Psoas muscle (tissue), 8 donors: ENCODE measurements at places on chromosomes 13 and 19. TPM values are rescaled to one million over a fixed set of nuclear protein-coding genes. Genes with fewer than 3 reads are reported as not detected.
A peak's percentile ranks its signal among the peaks of the same experiment; 100 is the strongest.

GRCh38 chr13:44273991-44274770 lies 99.4 kb upstream of the SERP2 start:
- H3K4me3 ChIP-seq = peak overlapping the region; percentile 19
- H3K27ac ChIP-seq = peak overlapping the region; percentile 71
- no peak for DNase-seq
- peaks cover 38% of the 10 kb centered on the region for H3K4me1 ChIP-seq

GRCh38 chr13:99059498-99060075 lies 81.7 kb upstream of the DOCK9 start:
- no peaks in the 10 kb centered on the region for H3K4me1 ChIP-seq
- no peaks in the 10 kb centered on the region for H3K36me3 ChIP-seq
- H3K27me3 ChIP-seq = no peaks in the 10 kb centered on the region
- H3K27ac ChIP-seq = no peak overlapping the region
- no peak overlapping the region for H3K4me3 ChIP-seq

DNA sequence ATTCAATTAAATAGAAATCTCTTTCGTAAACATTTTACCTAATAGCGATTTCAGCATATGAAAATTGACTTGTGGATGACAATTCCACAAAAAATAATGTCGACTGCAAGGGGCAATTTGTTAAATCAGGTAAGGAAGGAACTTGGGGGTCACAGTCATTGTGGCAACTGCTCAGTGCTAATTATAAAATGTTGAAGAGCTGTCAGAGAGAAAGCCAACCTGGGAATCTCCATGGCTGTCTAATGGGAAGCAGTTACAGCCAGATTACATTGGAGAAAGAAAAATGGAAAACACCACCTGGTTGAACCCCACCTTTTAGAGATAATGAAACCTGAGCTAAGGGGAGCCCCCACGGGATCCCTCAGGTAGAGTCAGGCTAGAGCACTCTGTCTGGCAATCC lies 373.9 kb downstream of the FOXO1 start:
- H3K4me1 ChIP-seq = no peaks in the 10 kb centered on the region
- no peak overlapping the region for H3K4me3 ChIP-seq
- DNase-seq = no peak
- no peaks in the 10 kb centered on the region for H3K27me3 ChIP-seq

DNA sequence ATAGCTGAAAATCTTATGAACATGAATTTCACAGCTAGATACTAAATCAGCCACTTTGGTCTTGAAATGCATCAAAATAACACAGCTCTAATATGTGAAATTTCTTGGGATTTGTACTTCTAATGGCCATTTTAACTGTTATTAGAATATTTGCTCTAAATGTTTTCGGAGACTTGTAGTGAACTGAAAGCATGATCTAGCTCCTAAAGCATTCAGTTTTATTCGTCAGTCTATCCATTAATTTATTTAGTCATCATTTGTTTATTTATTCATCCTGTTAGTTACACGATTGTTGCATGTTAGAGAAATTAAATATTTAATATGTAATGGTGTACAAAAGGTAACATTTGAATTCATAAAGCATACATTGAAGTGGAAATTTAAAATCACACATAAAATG lies 1132.7 kb downstream of the SLITRK1 start:
- no peak overlapping the region for H3K27ac ChIP-seq
- no peaks in the 10 kb centered on the region for H3K36me3 ChIP-seq
- H3K4me3 ChIP-seq = no peak overlapping the region
- no peaks in the 10 kb centered on the region for H3K27me3 ChIP-seq

GRCh38 chr19:50897191-50897607 lies 14.0 kb downstream of the KLK4 start:
- H3K36me3 ChIP-seq = no peaks in the 10 kb centered on the region
- H3K27ac ChIP-seq = no peak overlapping the region
- H3K27me3 ChIP-seq = no peaks in the 10 kb centered on the region

DNA sequence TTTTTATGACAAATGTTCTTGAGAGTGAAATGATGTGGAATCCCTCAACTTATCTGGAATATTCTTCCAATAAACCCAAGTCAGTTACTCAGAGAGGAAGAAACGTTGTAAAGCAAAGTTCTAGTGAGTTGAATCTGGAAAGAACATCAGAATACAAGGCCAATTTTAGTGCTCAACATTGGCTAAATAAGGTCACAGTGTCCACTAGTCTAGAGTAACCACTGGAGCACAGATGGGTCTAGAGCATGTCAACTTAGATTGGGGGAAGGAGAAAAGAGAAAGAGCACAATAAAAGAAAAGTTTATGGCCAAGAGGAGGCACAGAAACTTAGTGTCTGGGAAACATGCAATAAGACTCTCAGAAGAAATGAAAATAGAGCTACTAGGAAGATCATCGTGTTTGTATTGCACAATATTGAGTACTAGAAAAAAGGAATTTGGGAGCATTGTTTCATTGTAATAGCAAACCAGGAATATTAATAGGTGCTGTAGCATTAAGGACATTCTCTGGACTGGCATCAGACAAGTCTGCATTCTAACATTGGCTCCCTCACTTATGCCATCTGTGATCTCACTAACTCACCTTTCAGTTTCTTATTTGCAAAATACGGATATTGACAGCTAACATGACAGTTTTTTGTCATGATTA lies 1318.5 kb downstream of the PCDH9 start:
- H3K27ac ChIP-seq = no peak overlapping the region
- H3K4me1 ChIP-seq = no peaks in the 10 kb centered on the region
- DNase-seq = no peak
- H3K27me3 ChIP-seq = no peaks in the 10 kb centered on the region
- H3K4me3 ChIP-seq = no peak overlapping the region
- no peaks in the 10 kb centered on the region for H3K36me3 ChIP-seq

DNA sequence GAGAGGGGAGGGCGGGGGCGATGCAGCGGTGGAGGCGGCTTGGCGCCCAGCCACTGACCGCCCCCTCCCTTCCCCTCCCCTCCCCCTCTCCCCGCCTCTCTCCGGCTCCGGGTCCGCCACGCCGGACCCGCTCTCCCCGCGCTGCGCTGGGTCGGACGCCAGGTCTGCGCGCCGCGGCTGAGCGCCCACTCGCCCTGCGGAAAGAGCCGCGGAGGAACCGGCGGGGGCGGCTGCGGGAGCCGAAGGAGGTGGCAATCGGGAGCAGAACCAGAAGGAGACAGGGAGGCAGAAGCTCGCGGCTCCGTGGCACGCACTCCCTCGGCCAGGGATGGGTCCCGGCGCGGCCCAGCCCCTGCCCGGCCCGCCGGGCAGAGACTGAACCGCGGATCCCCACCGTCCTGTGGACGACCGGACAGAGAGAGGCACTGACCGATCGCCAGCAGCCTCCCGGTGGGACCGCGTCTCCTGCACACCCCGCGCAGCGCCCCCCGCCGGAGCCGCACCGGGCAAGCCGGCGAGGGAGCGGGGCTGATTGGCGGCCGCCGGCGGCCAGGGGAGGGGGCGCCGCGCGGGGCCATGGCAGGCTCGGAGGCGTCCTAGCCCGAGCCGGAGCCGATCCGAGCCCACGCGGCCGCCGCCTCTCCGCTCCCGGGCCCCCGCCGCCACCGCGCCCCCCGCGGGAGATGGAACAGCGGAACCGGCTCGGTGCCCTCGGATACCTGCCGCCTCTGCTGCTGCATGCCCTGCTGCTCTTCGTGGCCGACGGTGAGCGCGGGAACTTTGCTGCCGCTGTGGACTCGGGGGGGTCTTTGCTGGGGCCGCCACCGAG lies at the start of gene VSTM2B:
VSTM2B (plus strand) TSS at position 94 of the 829 bp plus-strand sequence; CDS start at position 684, 590 bp downstream.
- H3K4me3 ChIP-seq = peak within 1 kb of the TSS; percentile 38
- H3K36me3 ChIP-seq = no peaks in the 10 kb centered on the region
- no peak within 1 kb of the TSS for H3K27ac ChIP-seq
- peak; percentile 26 for DNase-seq
- peaks cover 48% of the 10 kb centered on the region for H3K27me3 ChIP-seq

DNA sequence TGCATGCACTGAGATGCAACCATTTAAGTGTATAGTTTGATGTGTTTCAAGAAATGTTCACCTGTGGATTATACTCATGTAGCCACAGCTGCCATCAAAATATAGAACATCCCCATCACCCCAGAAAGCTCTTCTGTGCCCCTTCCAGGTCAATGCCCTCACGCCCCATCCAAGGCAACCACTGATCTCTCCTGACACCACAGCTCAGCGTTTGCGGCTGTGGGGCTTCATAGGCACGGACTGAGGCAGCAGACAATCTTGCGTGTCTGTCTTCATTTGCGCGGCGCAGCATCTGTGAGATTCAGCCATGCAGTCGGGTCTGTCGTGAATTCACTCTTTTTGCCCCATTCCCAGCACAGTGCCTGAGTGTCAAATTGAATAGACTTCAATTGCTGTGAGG lies 153.8 kb upstream of the UQCRFS1 start:
- no peak overlapping the region for H3K4me3 ChIP-seq
- peaks cover 2% of the 10 kb centered on the region for H3K27me3 ChIP-seq
- no peaks in the 10 kb centered on the region for H3K36me3 ChIP-seq
- no peak for DNase-seq
- no peak overlapping the region for H3K27ac ChIP-seq
- H3K4me1 ChIP-seq = no peaks in the 10 kb centered on the region

GRCh38 chr13:97171136-97171535 lies 51.0 kb upstream of the MBNL2 start:
- no peaks in the 10 kb centered on the region for H3K4me1 ChIP-seq
- DNase-seq = no peak
- H3K4me3 ChIP-seq = no peak overlapping the region
- H3K27me3 ChIP-seq = no peaks in the 10 kb centered on the region

DNA sequence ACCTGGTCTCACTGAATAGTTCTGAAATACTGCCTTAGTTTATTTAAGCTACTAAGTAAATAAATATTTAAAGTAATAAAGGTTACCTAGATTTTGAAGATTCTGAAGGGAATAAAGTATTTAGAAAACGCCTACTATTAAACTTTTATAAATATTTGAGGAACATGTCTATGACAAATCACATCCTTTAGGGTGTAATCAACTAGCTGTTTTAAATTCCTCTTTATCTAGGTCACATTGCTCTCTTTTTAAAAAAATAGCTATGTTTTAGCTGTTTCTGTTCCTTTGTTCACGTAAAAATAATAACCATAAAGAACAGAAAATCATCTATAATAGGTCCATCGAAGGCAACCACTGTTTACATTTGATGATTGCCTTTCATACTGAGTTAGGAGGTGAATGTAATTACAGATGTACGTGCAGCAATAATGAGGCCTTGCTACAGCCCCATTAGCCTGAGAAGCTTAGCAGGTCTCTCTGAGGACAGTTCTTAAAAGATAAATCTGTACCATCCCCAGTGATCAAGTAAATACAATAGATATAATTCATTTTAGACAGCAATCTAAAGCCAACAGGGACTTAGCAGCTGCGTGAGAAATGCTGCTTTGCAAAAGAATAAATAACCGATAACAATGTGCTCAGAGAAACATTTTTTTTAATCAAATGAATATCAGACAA lies 449.5 kb downstream of the LIG4 start:
- H3K4me1 ChIP-seq = no peaks in the 10 kb centered on the region
- no peak for DNase-seq
- no peak overlapping the region for H3K27ac ChIP-seq
- H3K36me3 ChIP-seq = no peaks in the 10 kb centered on the region
- H3K4me3 ChIP-seq = no peak overlapping the region

DNA sequence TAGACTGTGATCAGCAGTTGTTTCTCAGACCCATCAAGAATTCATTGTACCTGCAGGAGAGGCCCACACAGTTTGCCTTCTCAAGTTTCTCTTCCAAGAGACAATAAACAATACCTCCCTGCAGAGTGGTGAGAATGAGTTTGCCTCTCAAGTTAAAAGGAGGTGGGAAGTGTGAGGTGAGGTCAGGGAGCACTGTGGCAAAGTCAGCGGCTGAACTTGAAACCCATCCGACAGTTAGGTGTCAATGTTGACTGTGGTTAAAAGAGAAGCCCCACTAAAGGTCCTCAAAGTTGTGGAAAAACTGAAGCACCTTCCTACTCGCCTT lies 72.9 kb upstream of the TSC22D1 start:
- no peak overlapping the region for H3K27ac ChIP-seq
- no peak overlapping the region for H3K4me3 ChIP-seq
- H3K27me3 ChIP-seq = peaks cover 1% of the 10 kb centered on the region
- H3K4me1 ChIP-seq = no peaks in the 10 kb centered on the region

DNA sequence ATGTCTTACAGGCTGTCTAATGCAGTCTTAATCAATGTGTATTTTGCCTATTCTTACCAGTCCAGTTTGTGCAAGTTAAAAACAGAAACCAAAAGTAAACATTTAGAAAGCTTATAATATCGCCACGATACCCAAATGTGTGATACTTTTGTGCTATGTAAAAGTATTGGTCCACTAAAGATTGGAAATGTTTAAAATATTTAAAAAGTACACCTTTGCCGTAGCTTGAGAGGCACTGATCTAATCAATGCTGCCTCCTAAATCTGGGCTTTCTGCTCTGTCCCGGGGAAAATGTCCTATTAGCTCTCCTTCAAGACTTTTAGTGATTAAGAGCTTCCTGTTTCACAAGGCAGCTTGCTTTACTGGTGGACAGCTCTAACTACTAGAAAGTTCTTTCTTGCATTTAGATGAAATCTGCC lies 64.7 kb downstream of the DNAJC15 start:
- no peaks in the 10 kb centered on the region for H3K27me3 ChIP-seq
- H3K36me3 ChIP-seq = no peaks in the 10 kb centered on the region
- peaks cover 3% of the 10 kb centered on the region for H3K4me1 ChIP-seq
- peak overlapping the region; percentile 52 for H3K4me3 ChIP-seq

GRCh38 chr13:43343645-43344044 lies 320.3 kb downstream of the DNAJC15 start:
- H3K27ac ChIP-seq = no peak overlapping the region
- H3K36me3 ChIP-seq = peaks cover 4% of the 10 kb centered on the region
- no peaks in the 10 kb centered on the region for H3K27me3 ChIP-seq
- peaks cover 11% of the 10 kb centered on the region for H3K4me1 ChIP-seq
- H3K4me3 ChIP-seq = no peak overlapping the region

GRCh38 chr19:17972230-17972629 lies 5.3 kb downstream of the KCNN1 start:
- no peak overlapping the region for H3K27ac ChIP-seq
- no peaks in the 10 kb centered on the region for H3K36me3 ChIP-seq
- no peak overlapping the region for H3K4me3 ChIP-seq

DNA sequence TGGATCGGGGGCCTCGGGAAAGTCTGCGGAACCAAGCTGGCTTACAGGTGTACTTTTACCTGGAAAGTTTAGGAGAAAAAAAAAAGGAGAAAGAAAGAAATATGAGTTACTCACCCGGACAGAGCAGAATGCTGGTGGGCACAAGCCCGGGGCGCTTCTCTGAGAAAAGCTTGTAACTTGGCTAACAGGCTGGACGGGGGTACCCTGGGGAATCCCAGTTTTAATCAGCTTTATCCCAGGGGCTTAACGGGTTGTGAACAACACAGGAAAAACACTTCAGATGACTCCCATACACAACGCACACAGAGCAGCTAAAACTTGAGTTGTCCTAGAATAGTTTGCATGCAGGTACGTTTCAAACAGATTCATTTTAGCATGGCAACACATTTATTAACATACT lies 37.3 kb downstream of the KLF2 start:
- H3K4me3 ChIP-seq = no peak overlapping the region
- no peak overlapping the region for H3K27ac ChIP-seq
- peaks cover 22% of the 10 kb centered on the region for H3K36me3 ChIP-seq

GRCh38 chr19:41234512-41235168 lies 15.6 kb downstream of the AXL start:
- H3K4me3 ChIP-seq = no peak overlapping the region
- no peak for DNase-seq
- no peaks in the 10 kb centered on the region for H3K4me1 ChIP-seq
- H3K27ac ChIP-seq = no peak overlapping the region
- no peaks in the 10 kb centered on the region for H3K27me3 ChIP-seq

CYP2A7 gene
- 0.71 TPM for total RNA-seq

CCDC8 gene
- total RNA-seq = 1.1 TPM

TNFSF11 gene
- not detected for total RNA-seq

PSG3 gene
- total RNA-seq = not detected
